ENCODE measurements at places on chromosomes 3 and 15.

- DNase-seq: no peak
These were observed 247.8 kb downstream of the VPS13C start for GRCh38 chr15:61812476-61812875.

DNA sequence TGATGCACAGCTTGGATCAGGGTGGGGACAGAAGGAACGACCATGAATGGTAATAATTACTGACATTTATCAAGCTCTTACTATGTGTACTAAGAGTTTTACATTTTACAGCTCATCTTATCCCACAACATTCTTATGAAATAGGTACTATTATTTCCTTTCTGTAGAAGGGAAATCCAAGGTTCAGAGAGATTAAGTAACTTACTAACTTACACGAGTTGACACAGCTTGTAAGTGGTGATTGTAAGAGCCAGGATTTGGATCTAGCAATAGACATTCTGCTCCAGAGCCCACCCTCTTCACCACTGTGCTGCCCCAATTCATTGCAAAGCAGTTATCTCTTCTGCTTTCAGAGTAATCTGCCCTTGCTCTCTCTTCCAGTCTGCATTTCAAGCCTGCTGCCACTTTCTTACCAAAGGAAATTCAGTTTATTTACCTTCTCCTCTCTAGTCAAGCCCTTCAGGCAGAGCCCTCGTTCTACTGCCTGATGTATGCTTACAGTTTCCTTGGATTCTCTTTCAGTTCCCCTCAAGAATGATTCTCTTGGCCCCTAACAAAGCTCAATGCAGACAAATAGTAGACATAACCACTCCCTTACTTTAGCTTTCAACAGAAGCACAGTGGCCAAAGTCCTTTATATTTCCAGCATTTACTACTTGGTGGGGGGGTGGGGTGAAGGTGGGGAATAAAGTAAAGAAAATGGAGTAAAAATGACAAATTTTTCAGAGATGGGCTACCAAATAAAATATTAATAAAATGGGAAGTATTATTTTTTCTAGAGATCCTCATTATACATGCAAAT is 65.8 kb downstream of the ATP8B4 start:
- no peak for DNase-seq

DNA sequence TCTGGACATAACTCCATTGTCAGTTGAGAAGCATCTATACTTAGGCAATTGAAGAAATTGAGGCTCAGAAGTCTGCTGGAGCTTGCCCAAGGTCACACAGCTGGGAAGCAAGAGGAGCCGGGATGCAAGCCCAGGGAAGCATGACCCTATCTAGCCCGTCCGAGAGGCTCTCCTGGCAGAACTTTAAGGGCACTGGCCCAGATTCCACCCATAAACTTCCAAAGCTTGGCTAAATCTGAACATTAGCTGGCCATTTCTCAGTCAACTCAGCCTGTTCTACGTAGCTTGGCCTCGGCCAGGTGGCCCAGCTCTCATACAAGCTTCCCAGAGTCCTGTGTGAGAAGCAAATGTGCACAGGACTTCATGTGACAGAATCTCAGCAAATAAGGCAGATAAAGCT is 75.8 kb downstream of the LRIG1 start:
- DNase-seq: no peak

GRCh38 chr3:111069974-111070771 is 1.4 kb upstream of the NECTIN3 start:
- DNase-seq: no peak

GRCh38 chr15:70494852-70495571 is 268.3 kb downstream of the UACA start:
- DNase-seq: no peak

DNA sequence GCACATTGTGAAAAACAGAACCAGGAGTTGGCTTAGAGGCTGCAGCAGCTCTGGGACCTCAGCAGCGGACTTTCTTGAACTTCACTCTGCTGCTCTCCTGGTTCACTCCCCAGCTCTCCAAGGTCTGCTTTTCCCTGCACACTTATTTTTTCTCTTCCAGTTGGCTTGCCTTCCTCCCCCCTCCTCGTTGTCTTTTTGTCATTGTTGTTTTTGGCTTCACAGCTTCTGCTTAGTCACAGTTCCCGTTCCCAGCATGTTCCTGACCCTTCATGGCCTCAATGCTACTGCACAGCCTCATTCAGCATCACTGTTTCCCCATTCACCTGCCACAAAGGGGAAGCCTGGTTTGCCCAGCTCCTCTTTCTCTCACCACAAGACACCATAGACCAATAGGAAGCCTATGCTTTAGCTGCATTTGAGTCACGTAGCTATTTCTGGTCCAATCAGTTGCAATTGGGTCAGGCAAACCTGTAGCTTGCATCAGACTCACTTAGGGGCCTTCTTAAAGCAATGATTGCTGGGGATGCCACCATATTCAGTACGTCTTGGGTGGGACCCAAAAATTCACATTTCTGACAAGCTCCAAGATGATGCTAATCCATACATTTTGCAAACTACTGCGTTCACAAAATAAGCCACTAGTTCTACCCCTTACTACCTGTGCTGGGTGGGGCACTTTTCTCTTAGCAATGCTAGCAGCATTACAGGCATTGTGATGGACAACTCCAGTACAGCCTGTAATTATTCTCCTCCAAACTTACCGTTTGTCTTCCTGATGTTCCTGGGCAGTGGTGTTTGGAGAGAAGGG is 7.8 kb upstream of the SUMF1 start:
- DNase-seq: peak; percentile 83

DNA sequence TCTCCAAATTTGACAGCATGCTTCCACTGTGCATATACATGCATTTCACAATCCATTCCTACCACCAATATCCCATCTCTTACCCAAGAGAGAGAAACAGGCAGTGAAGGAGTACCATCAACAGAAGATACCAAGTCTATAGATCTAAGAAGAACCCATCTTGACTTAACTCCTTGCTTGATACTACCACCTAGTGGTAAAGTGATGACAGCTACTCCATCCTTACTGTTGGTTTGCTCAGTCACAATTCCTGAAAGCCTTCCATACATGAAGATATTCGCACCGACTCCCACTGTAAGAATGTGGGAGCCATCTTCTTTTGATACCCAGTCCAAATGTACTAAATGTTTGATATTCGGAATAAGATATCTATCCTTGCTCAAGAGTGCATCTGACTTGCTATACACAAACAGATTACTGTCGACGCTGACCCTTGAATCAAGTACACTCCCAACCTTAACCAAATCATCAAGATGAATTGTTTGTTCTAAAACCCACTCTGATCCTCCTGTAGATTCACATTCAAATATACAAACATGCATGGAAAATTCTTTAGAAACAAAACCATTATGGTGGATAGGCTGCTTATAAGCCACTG is 123.1 kb downstream of the DMXL2 start:
- DNase-seq: peak; percentile 0

- no peak for DNase-seq
These were observed 82.4 kb downstream of the FBXL22 start for GRCh38 chr15:63679588-63679987.

DNA sequence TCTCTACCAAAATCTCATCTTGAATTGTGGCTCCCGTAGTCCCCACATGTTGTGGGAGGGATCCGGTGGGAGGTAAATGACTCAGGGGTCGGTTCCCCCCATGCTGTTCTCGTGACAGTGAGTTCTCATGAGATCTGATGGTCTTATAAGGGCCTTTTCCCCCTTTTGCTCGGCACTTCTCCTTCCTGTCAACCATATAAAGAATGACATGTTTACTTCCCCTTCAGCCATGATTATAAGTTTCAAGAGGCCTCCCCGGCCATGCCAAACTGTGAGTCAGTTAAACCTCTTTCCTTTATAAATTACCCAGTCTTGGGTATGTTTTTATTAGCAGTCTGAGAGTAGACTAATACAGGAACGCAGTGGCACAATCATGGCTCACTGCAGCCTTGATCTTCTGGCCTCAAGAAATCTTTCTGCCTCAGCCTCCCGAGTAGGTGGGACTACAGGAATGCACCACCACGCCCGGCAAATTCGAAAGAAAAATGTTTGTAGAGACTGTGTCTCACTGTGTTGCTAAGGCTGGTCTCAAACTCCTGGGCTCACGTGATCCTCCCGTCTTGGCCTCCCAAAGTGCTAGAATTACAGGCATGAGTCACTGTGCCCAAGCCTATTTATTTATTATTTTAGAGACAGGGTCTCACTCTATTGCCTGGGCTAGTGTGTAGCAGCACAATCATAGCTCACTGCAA is 101.0 kb downstream of the ATP10A start:
- no peak for DNase-seq

- DNase-seq: no peak
These were observed 159.5 kb downstream of the CD47 start for GRCh38 chr3:107931326-107931725.

DNA sequence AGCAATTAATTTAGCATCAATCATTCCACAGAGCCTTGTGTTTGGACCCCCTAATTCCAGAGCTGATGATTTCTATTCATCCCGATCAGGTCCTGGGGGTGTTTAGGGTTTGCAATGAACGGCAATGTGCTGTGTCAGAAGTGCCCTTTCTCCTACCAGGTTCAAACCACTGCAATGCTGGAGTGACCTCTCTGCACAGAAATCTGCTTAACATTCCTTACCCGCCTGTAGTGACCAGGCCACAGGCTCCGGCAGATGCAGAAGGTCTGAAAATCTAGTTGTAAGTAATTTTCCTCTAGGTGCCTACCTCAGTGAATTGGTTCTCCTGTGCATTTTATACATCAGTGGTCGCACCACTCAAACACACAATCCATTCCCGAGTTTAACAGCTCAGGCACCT is 725.3 kb upstream of the CFAP20DC start:
- no peak for DNase-seq

DNA sequence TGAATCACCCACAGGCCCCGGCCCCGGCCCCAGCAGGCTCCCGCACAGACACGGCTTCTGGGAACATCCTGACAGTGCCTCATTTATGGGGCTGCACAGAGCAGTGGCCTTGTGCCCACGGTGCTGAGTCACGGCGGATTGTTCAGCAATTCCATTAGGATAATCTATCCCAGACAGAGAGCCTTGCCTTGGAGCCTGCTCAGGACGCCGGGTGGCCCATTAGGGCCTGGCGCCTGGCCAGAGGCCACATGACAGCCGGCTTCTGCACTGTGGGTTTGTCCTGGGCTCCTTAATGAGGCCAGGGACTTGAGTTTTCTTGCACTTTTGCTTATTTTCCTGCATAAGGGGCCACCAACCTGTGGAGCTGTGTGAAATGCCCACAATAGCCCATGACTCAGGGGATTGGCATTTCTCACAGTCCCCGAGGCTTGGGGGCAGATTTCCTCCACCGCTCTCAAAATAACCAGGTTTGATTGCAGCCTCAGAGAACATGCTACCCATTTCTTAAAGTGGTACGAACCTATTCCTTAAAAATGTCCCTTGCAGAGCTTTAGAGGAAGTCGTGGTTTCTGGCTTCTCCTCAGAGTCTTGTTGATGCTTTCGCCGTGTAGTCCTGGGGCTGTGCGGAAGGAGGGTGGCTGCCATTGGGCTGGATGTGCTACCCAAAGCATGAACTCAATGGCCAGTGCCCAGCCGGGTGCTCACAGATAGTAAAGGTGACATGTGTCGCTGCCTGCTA is 19.0 kb downstream of the SYNM start:
- DNase-seq: no peak

DNA sequence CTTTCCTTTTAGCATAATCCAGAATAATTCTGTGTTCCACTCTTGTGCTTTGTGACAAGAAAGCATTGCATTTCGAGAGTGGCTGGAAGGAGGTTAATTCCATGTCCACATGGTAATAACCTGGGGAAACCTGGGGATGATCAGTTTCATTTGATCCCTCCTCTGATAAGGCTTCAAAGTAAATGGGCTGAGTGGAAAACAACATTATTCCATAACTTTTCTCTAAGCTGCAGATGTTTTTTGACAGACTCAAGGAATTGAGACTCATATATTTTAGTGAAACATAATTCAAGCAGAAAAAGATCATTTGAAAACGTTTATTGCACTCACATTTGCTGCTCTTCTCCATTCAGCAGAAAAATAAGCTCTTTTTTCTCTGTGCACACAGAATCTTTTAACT is 44.6 kb downstream of the ROBO2 start:
- DNase-seq: no peak

DNA sequence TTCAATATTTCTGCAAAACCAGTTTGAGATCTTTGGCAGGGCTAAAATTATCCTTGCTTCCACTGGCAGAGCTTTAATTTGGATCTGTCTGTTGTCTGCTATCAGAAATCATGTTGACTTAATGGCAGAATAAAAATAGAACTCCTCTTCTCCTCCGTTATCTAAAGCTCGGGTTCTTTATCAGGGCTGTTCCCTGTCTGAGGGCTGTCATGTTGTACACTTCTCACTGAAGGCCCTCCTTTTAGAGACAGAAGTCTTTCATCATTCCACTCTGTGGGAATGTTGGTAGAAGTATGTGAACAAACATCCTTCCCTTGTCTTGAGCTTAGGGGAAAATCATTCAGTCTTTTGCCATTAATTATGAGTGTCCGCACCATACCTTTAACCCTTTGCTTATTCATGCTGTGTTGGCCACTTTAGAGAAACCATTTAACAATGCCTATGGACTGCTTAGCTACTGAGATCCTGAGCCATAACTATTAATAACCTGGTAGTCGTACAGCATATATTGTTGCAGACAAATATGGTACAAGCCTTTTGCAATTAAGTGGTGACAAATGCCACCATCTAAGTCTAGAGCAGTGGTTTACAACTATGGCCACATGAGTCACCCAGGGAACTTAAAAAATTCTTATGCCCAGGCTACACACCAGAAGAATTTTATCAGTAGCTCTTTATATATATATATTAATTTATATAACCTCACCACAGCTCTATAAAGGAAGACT is 226.0 kb upstream of the TPM1 start:
- no peak for DNase-seq

GRCh38 chr3:190617185-190617584 is 103.3 kb downstream of the IL1RAP start:
- peak; percentile 99 for DNase-seq

DNA sequence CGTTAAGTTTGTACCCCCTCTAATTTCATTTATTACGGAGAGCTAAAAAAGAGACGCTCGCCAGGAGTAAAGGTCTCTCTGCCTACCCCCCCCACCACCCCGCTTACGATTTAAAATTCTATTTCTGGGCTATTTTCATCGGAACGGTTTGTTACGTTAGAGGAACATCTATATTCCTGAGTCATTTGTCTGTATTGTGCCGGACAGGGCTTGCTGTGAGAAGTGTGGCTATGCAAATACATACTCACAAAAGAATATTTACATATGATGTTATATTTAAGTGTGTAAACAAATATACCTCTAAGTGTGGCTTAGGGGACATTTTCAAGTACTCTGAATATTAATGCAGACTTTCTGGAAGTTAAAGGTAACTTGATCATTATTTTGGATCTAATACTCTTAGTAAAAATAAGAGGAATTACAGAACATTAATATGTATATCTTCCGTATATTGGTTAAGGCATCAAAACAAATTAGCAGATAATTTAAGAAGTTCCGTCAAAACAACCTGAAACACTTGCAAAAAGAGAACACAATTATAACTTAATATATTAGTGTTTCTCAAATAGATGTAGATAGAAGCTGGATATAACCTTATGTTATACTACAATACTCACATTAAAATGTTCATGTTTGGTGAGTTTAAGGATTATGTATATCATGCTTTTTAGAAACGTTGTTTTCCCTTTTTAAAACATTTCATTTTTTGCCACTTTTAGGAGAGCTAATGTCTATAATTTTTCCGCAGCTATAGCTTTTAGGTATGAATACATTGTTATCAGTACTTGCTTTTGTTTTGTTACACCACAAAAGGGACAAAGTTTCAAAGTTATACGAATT is 1.6 kb upstream of the SHOX2 start:
- DNase-seq: no peak

Data from GF-D8 (cell line).